ENCODE measurements at places on chromosomes 4 and X.

GRCh38 chrX:36314303-36314702, 394.8 kb downstream of the CFAP47 start:
- no peak for DNase-seq

DNA sequence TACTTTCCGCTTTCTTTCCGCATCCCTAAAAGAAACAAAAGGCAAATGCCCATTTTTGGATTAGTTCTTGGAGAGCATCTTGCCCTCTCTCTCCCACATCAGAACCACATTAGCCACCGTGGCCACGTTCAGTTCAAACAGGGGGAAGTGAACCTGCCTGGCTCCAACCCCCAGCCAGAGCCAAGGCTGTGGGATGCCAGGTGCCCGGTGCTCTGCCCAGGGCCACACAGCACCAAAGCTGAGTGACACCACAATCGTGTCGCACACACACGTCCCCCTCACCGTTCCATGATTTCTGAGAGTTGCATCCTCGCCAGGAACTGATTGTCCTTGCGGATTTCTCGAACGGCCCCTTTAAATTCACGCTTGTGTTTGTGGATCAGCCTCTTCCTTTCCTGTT, 24.3 kb downstream of the NOP14 start:
- no peak for DNase-seq

- no peak for DNase-seq
Measured at GRCh38 chrX:154317391-154317995, 21.9 kb downstream of the TKTL1 start.

DNA sequence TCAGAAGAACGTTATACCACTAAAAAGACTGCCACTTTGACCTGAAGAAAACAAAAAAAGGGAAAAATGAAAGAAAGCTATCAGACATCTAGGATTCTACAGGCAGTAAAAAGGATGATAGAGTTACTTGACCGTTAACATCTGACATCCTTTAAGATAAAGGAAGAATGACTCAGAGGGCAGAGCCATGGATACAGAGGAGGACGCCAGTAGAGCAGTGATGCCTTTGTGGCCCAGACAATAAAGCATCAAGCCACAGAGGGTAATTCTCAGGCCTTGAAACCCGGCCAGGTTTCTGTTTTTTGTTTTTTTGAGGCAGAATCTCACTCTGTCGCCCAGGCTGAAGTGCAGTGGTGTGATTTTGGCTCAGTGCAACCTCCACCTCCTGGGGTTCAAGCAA, 9.5 kb upstream of the BEX1 start:
- DNase-seq = no peak
